ENCODE measurements at places on chromosomes 3 and 15. TPM values are rescaled to one million over a fixed set of nuclear protein-coding genes. Genes with fewer than 3 reads are reported as not detected.

- no peak for DNase-seq
Measured at GRCh38 chr3:12273045-12273695, 15.7 kb upstream of the PPARG start.

GRCh38 chr3:131786386-131786785 lies 248.4 kb downstream of the CPNE4 start:
- DNase-seq, result no peak

GRCh38 chr15:35376707-35377106 lies 169.3 kb downstream of the DPH6 start:
- no peak for DNase-seq

Gene HHLA2
- 0.31 TPM for total RNA-seq

Gene DHX36
- total RNA-seq, result 81.0 TPM

Gene TPRA1
- 31.3 TPM for total RNA-seq

Measured in sciatic nerve (tissue), 2 donors.